ENCODE measurements at places on chromosomes 4 and X.

GRCh38 chr4:70624226-70624793, 4.2 kb upstream of the ENAM start:
- no peak for DNase-seq
- H3K4me1 ChIP-seq = no peaks in the 10 kb centered on the region
- H3K27ac ChIP-seq = no peak overlapping the region
- H3K36me3 ChIP-seq = no peaks in the 10 kb centered on the region

- no peaks in the 10 kb centered on the region for H3K27me3 ChIP-seq
- no peak for DNase-seq
- no peaks in the 10 kb centered on the region for H3K36me3 ChIP-seq
- H3K4me1 ChIP-seq = no peaks in the 10 kb centered on the region
These were observed 109.0 kb upstream of the ATOH1 start for GRCh38 chr4:93719552-93719951.

DNA sequence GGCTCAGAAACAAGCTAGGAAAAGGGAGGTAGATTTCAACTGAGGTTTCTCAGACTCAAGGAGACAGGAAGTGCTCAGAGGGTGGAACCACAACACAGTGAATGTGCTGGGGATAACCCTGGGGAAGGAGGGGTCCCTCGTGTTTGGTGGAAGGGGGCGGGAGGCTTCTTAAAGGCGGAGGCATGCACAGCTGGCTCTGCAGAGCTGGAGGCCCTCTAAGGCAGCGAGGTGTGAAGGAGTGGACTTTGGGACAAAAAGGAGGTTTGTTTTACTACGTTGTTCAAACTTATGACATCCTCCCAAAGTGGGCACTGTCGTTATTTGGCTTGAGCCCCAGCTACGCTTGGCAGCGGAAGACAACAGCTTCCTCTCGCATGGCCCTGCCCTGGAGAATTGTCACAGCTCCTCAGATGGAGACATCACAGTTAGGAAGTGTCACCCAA, 21.7 kb upstream of the MTM1 start:
- peak; percentile 22 for DNase-seq
- no peaks in the 10 kb centered on the region for H3K36me3 ChIP-seq
- H3K4me1 ChIP-seq = peaks cover 26% of the 10 kb centered on the region
- no peaks in the 10 kb centered on the region for H3K27me3 ChIP-seq

DNA sequence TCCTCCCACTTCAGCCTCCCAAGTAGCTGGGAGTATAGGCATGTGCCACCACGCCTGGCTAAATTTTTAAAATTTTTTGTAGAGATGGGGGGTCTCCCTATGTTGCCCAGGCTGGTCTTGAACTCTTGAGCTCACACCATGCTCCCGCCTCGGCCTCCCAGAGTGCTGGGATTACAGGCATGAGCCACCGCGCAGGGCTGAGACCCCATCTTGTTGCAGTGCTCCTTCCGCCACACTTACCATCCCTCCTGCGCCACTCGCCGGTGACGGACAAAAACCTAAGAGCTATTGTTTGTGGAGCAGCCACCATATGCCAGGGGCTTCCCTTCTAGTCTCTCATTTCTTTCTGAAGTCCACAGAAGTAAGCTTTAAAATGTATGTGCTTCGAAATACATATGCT, 34.5 kb downstream of the NSG1 start:
- no peaks in the 10 kb centered on the region for H3K27me3 ChIP-seq
- H3K27ac ChIP-seq = no peak overlapping the region
- peaks cover 21% of the 10 kb centered on the region for H3K36me3 ChIP-seq

DNA sequence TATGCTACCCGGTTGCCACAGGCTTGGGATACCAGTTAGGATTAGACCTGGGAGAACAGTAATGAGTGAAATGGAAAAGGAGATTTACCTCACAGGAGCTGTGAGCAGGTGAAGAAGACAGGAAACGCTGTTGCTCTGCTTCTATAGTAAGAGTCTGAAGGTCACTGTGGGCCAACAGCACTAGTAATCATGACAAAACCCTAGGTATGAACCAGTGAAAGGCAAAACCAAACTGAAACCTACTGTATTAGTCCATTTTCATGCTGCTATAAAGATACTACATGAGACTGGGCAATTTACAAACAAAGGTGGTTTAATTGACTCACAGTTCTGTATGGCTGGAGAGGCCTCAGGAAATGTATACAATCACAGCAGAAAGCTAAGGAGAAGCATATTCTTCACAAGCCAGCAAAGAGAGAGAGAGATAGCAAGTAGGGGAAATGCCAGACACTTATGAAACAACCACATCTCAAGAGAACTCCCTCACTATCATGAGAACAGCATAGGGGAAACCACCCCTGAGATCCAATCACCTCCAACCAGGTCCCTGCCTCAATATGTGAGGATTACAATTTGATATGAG, 736.7 kb upstream of the INTU start:
- no peaks in the 10 kb centered on the region for H3K36me3 ChIP-seq
- H3K4me1 ChIP-seq = no peaks in the 10 kb centered on the region
- no peak overlapping the region for H3K27ac ChIP-seq
- DNase-seq = no peak

DNA sequence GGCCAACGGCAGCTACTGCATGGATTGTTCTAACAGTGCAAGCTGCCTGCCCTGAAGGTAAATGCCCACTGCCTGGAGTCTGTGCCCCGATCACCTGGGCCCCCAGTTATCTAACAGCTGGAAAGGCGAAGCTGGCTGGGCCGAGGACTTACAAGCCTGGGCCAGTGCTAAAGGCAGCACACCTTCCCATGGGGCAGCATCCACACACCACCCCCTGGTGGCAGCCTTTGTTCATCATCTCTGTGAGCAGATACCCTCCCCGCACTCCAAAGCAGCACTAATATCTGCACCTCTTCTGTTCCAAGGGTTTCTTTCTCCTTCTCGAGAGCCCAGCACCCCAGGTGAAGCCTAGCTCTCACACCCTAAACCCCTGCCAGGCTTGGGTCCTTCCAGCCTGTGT, 7.6 kb downstream of the SLC2A9 start:
- H3K27me3 ChIP-seq = no peaks in the 10 kb centered on the region
- no peak overlapping the region for H3K4me3 ChIP-seq
- no peaks in the 10 kb centered on the region for H3K36me3 ChIP-seq

- H3K27me3 ChIP-seq = no peaks in the 10 kb centered on the region
- H3K4me1 ChIP-seq = no peaks in the 10 kb centered on the region
- H3K27ac ChIP-seq = no peak overlapping the region
- H3K36me3 ChIP-seq = no peaks in the 10 kb centered on the region
- no peak overlapping the region for H3K4me3 ChIP-seq
These were observed 496.3 kb downstream of the STPG2 start for GRCh38 chr4:97646997-97647396.

GRCh38 chr4:87848622-87849351, 16.0 kb downstream of the MEPE start:
- peaks cover 13% of the 10 kb centered on the region for H3K4me1 ChIP-seq
- DNase-seq = no peak
- no peak overlapping the region for H3K27ac ChIP-seq
- no peaks in the 10 kb centered on the region for H3K36me3 ChIP-seq
- no peak overlapping the region for H3K4me3 ChIP-seq

- no peak overlapping the region for H3K27ac ChIP-seq
- no peaks in the 10 kb centered on the region for H3K36me3 ChIP-seq
- no peaks in the 10 kb centered on the region for H3K27me3 ChIP-seq
- H3K4me1 ChIP-seq = no peaks in the 10 kb centered on the region
- H3K4me3 ChIP-seq = no peak overlapping the region
These were observed 36.9 kb downstream of the HMX1 start for GRCh38 chr4:8834681-8835220.

GRCh38 chrX:43140582-43140981, 362.6 kb upstream of the PPP1R2C start:
- H3K27me3 ChIP-seq = no peaks in the 10 kb centered on the region
- no peaks in the 10 kb centered on the region for H3K36me3 ChIP-seq
- no peak overlapping the region for H3K27ac ChIP-seq
- DNase-seq = no peak
- no peaks in the 10 kb centered on the region for H3K4me1 ChIP-seq

- no peak overlapping the region for H3K4me3 ChIP-seq
- H3K27me3 ChIP-seq = no peaks in the 10 kb centered on the region
- no peak for DNase-seq
These were observed 77.6 kb downstream of the AFF1 start for GRCh38 chr4:87012265-87012953.

- no peaks in the 10 kb centered on the region for H3K4me1 ChIP-seq
- no peaks in the 10 kb centered on the region for H3K27me3 ChIP-seq
- H3K36me3 ChIP-seq = no peaks in the 10 kb centered on the region
- DNase-seq = no peak
- no peak overlapping the region for H3K27ac ChIP-seq
These were observed 325.9 kb upstream of the PABPC5 start for GRCh38 chrX:91108761-91109160.

DNA sequence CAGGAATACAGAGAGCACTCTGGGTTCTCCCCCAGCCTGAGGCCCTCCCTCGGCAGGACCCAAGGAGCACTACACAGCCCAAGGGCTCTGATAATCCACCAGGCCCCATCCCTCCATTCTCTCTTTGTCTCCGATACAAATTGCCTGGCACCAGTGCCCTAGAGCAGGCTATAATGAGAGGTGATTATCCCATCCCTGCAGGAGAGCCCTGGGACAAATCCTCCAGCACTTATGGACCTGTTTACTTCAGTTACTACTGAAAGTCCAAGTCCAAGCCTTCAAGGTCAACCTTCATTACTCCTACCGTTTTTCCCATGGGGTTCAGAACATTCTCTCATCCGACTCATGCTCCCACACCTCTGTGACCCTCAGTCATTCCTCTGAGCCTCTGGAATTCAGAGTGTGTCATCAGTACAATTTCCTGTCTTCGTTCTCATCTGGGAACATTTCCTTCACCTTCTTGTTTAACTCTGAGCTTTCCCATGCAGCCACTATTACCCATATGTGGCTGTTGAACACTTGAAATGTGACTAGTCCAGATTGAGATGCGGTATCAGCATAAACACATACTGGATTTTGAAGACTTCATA, 299.0 kb downstream of the RAPGEF2 start:
- H3K36me3 ChIP-seq = no peaks in the 10 kb centered on the region
- no peak for DNase-seq
- no peaks in the 10 kb centered on the region for H3K4me1 ChIP-seq
- no peak overlapping the region for H3K4me3 ChIP-seq

- peak overlapping the region; percentile 67 for H3K4me3 ChIP-seq
- peaks cover 64% of the 10 kb centered on the region for H3K4me1 ChIP-seq
- DNase-seq = no peak
- H3K36me3 ChIP-seq = peaks cover 62% of the 10 kb centered on the region
These were observed 8.5 kb downstream of the PPP1R3F start for GRCh38 chrX:49278081-49278480.

- H3K27ac ChIP-seq = no peak overlapping the region
- no peak overlapping the region for H3K4me3 ChIP-seq
- DNase-seq = no peak
- no peaks in the 10 kb centered on the region for H3K27me3 ChIP-seq
- H3K4me1 ChIP-seq = no peaks in the 10 kb centered on the region
These were observed 406.5 kb upstream of the CNKSR2 start for GRCh38 chrX:20967725-20968124.

- peaks cover 50% of the 10 kb centered on the region for H3K36me3 ChIP-seq
- peak overlapping the region; percentile 84 for H3K4me3 ChIP-seq
- H3K27me3 ChIP-seq = peaks cover 15% of the 10 kb centered on the region
- peaks cover 36% of the 10 kb centered on the region for H3K4me1 ChIP-seq
These were observed 532 bp downstream of the RPS4X start for GRCh38 chrX:72276478-72276953.

DNA sequence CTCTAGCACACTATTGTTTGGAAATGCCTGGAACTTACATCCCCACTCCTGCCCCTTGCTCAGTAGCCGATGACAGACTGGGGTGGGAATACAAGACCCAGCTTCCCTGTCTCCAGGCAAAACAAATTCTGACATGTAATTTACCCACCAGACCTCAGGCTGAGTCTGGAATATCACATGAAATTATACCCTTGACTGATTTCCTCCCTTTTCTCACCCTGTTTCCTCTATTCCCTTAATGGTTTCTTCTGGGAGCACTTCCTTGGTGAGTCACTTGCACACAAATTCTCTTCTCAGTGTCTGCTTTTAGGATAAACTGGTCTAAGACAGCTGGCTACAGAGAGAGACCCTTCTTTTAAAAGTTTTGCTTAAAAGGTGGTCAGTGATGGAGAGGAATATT, 65.8 kb upstream of the DIPK2B start:
- no peaks in the 10 kb centered on the region for H3K36me3 ChIP-seq
- no peaks in the 10 kb centered on the region for H3K4me1 ChIP-seq
- no peak overlapping the region for H3K4me3 ChIP-seq
- no peak overlapping the region for H3K27ac ChIP-seq

DNA sequence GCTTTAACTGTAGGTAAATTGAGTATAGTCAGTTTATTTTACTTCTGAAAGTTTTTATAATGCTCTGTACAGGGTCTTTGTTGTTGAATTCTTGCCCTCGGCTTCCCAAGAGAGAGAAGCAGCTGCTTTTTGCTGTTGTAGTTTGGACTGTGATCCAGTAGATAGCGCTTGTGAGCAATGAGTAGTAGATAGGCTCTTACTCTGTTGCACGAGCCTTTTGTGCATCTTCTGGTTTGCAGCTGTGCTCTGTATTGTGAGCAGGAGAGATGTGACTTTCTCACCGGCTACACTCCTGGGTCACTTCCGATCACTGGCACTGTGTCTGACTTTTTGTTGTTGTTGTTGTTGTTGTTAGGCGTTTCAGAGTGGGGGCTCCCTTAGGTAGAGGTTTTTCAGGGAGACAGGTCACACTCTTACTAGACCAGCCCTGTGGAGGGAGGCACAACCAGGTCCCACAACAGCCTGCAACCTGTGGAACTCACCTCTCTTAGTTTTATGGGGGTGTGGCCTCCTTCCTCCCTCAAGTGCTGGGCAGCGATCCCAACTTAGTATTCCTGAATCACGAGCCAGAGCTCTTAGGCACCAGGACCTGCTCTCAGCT, 822.1 kb upstream of the GALNTL6 start:
- no peak overlapping the region for H3K27ac ChIP-seq
- no peaks in the 10 kb centered on the region for H3K27me3 ChIP-seq
- DNase-seq = no peak
- no peak overlapping the region for H3K4me3 ChIP-seq
- H3K36me3 ChIP-seq = no peaks in the 10 kb centered on the region

GRCh38 chrX:27309406-27309805, 153.7 kb downstream of the PPP4R3C start:
- no peaks in the 10 kb centered on the region for H3K4me1 ChIP-seq
- DNase-seq = no peak
- H3K27ac ChIP-seq = no peak overlapping the region
- no peak overlapping the region for H3K4me3 ChIP-seq
- H3K36me3 ChIP-seq = no peaks in the 10 kb centered on the region
